IMR-90 (cell line): ENCODE measurements at places on chromosomes 16 and 17. TPM values are rescaled to one million over a fixed set of nuclear protein-coding genes. Genes with fewer than 3 reads are reported as not detected.

The IL17C gene
- polyA plus RNA-seq = 0.09 TPM in 1 of 2 replicates, not detected in the other

The TBX2 gene
- 64.1 and 69.2 TPM in 2 replicates for polyA plus RNA-seq

The LRRC45 gene
- 10.2 and 10.9 TPM in 2 replicates for polyA plus RNA-seq

The CES1 gene
- polyA plus RNA-seq = 0.03 and 0.04 TPM in 2 replicates

The ADAMTS18 gene
- polyA plus RNA-seq = not detected in 2 replicates

The TAF15 gene
- polyA plus RNA-seq = 69.8 and 98.0 TPM in 2 replicates

The CHST4 gene
- polyA plus RNA-seq = 0.04 TPM in 1 of 2 replicates, not detected in the other

The DNAI2 gene
- polyA plus RNA-seq = not detected in 2 replicates

The IQCK gene
- 4.1 and 4.2 TPM in 2 replicates for polyA plus RNA-seq

The WSCD1 gene
- 0.07 TPM in 1 of 2 replicates, not detected in the other for polyA plus RNA-seq

The TADA2A gene
- polyA plus RNA-seq = 9.0 and 13.1 TPM in 2 replicates

The TM4SF5 gene
- not detected in 2 replicates for polyA plus RNA-seq

The C16orf74 gene
- 12.2 and 18.5 TPM in 2 replicates for polyA plus RNA-seq

The SLFN11 gene
- polyA plus RNA-seq = 25.4 and 29.9 TPM in 2 replicates

The SHISA6 gene
- not detected in 2 replicates for polyA plus RNA-seq

The KRTAP9-2 gene
- polyA plus RNA-seq = not detected in 2 replicates

The PNMT gene
- not detected in 2 replicates for polyA plus RNA-seq

The ADAP2 gene
- polyA plus RNA-seq = 0.90 and 1.2 TPM in 2 replicates

The RPGRIP1L gene
- 7.0 and 7.3 TPM in 2 replicates for polyA plus RNA-seq

The ZDHHC1 gene
- polyA plus RNA-seq = 5.9 and 6.1 TPM in 2 replicates

The HASPIN gene
- polyA plus RNA-seq = 1.9 and 2.2 TPM in 2 replicates

The SLC2A4 gene
- polyA plus RNA-seq = 0.07 TPM in 2 replicates

The HOXB1 gene
- polyA plus RNA-seq = not detected in 2 replicates

The FAM20A gene
- polyA plus RNA-seq = not detected in 2 replicates
